ENCODE measurements at places on chromosomes 1 and 21.

GRCh38 chr1:71695821-71696220 is 586.5 kb downstream of the NEGR1 start:
- DNase-seq: no peak

- DNase-seq: no peak
These were observed 53.3 kb upstream of the TSPAN2 start for GRCh38 chr1:115142616-115143015.

GRCh38 chr1:19462781-19463503 is 22.4 kb downstream of the CAPZB start:
- no peak for DNase-seq

GRCh38 chr1:195908121-195908520 is 700.1 kb downstream of the KCNT2 start:
- no peak for DNase-seq

DNA sequence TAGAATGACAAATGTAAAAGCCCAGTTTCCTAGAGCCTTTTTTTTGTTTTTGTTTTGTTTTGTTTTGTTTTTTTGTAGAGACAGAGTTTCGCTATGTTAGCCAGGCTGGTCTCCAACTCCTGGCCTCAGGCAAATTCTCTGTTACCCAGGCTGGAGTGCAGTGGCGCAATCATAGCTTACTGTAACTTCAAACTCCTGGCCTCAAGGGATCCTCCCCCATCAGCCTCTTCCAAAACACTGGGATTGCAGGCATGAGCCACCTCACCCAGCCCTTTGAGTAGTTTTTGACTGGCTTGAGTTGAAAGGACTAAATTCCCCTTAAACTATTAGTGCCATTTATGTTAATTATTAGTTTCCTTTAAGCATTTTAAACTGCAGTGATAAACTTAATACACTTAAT is 28.8 kb upstream of the ZBTB18 start:
- DNase-seq: no peak

- no peak for DNase-seq
These were observed 4.7 kb upstream of the CD55 start for GRCh38 chr1:207316622-207317391.
